T-helper 9 cell (primary cell): ENCODE measurements at places on chromosomes 11 and 22.

GRCh38 chr11:12701811-12702592 lies 27.8 kb downstream of the TEAD1 start:
- DNase-seq = no peak

DNA sequence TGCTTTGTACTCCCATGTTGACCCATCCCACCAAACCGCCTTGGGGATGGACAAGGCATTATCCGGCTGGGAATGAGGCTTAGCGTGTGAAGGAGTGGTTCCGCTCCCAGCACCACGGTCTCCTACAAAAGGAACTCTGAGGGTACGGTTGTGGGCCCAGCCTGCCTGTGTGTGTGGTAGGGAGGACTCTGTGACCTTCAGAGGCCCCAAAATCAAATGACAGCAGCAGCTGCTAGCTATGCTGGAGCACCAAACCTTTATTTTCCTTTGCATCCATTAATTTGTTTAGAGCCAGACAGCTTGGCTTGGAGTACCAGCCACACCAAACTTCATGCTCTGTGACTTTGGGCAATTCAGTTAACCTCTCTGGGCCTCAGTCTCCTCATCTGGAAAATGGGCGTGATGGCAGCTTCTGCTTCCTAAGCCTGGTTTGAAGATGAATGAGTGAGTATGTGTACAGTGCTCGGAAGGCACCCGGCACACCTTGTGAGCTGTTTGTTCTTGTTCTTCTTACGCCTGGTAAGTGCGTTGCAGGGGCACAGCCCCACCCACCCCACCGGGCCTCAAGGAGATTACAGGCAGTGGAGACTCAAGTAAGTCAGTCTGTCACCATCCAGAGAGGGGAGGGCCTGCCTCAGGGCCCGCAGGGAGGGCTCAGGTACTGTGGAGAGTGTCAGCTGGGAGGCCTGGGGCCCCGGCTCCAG lies 25.3 kb downstream of the MB start:
- DNase-seq = no peak

DNA sequence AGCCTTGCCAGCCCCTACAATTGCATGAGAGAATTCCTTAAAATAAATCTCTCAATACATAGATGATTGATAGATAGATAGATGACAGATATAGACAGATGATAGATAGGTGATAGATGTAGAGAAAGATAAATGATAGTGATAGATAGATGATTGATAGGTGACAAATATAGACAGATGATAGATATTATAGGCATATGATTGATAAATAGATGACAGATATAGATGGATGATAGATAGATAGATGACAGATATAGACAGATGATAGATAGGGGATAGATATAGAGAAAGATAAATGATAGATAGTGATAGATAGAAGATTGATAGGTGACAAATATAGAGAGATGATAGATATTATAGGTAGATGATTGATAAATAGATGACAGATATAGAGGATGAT lies 564.6 kb downstream of the ETS1 start:
- no peak for DNase-seq

DNA sequence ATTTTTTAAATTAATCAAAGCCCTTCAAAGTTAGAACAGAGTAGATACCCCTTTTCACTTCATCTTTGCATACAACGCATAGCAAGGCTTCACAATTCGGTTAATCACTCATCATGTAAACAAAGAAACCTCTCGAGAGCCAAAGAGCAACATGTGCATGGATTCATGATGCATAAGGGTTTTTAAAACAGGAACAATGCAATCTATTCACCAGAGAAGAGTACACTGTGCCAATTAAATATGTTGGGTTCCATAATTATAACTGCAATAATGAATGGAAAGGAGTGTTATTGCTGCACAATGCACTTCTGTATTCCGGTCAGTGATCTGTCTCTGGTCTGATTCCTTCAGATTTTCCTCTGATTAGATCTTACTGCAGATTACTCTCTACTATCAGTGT lies 45.3 kb downstream of the CADM1 start:
- no peak for DNase-seq

DNA sequence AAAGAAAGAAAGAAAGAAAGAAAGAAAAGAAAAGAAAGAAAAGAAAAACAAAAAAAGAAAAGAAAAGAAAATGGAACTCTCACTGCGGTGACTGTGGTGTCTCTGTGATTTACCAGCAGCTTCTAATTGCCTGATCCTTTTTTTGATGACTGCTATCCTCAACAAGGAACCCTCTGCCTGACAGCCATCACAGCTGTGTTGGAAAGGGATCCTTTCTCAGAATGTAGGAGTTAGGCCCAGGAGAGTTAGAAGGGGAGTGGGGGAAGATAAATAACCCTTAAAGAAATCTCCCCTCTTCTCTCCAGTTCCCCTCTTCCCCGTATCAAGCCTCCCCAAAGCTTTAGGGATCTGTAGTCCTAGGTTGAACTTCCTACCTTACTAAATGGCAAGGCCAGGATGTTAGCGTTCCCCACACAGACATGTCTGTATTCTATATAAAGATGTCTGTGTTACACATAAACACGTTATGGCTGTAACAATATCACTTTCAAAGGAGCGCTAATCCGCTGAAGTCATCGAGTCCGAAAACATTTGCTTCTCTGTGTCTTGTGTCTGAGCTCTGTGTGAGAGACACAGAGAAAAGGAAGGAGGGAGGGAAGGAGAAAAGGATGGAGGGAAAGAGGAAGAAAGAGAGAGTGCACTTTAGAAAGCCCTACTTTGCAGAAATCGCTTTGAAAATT lies 26.8 kb upstream of the WT1 start:
- DNase-seq = no peak

GRCh38 chr22:35498026-35498800 lies 42.4 kb upstream of the RASD2 start:
- no peak for DNase-seq

DNA sequence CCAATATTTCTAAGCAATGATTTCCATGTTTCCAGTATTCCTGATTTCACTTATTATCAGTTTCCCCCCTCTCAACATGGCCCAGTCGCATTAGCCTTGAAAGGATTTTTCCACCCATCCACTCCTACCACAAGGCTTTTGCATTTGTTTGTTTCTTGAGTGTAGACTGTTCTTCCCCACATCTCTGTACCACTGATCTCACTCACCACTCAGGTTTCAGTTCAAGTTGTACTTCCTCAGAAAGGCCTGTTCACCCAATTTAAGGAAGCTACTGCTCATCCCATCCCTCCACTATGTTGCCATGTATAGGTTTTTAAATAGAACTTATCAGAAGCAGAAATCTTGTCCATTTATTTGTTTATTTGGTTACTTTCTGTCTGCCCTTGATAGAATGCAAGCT lies 472.3 kb downstream of the FAM181B start:
- no peak for DNase-seq

DNA sequence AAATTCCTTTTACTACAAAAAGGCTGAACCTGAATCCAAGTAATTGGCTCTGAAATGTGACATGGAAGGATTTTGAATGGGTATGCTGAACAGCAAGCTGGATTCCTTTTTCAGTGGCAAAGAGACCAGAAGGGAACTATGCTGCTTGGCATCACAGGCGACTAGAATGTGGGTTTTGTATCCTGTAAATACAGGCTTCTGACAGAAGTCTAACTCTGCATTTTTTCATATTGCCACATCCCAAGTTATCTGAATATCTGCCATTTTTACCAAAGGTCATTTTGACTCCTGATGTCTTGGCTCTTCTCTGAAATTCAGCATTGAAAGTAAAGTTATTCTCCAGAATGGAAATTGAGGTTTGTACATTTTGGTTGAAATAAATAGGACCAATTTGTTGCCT lies 145.7 kb downstream of the ARHGAP42 start:
- no peak for DNase-seq

GRCh38 chr11:115677190-115677589 lies 173.0 kb upstream of the CADM1 start:
- DNase-seq = no peak
